RPMI7951 (cell line): ENCODE measurements at places on chromosomes 11 and 22. TPM values are rescaled to one million over a fixed set of nuclear protein-coding genes. Genes with fewer than 3 reads are reported as not detected.

- DNase-seq, result no peak
Measured at GRCh38 chr22:43443152-43443471, 31.3 kb downstream of the MPPED1 start.

GRCh38 chr11:93614173-93614722 is 47.2 kb upstream of the CEP295 start:
- DNase-seq, result peak; percentile 3

The RIC3 gene
- not detected in 2 replicates for total RNA-seq

The OR8H2 gene
- not detected in 2 replicates for total RNA-seq

DNA sequence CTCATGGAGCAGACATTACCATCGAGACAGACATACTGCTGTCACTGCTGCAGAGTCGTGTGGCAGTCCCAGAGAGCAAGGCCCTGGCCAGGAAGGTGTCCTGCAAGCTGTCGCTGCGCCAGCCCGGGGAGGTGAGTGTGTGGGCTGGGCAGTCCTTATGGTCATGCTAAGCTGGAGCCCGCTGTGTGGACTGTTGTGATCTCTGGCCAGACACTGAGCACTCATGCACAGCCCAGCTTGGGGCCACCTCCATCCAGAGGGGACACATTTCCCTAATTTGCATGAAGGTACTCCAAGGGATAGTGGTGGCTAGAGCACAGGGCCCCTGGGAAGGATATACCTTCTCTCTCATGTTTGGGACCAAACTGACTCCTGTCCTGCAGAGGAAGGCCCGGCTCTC is 9.6 kb downstream of the ANKK1 start:
- no peak for DNase-seq

The C11orf52 gene
- not detected in 2 replicates for total RNA-seq
